ENCODE measurements at places on chromosomes 13 and 19. TPM values are rescaled to one million over a fixed set of nuclear protein-coding genes. Genes with fewer than 3 reads are reported as not detected.
A peak's percentile ranks its signal among the peaks of the same experiment; 100 is the strongest.

DNA sequence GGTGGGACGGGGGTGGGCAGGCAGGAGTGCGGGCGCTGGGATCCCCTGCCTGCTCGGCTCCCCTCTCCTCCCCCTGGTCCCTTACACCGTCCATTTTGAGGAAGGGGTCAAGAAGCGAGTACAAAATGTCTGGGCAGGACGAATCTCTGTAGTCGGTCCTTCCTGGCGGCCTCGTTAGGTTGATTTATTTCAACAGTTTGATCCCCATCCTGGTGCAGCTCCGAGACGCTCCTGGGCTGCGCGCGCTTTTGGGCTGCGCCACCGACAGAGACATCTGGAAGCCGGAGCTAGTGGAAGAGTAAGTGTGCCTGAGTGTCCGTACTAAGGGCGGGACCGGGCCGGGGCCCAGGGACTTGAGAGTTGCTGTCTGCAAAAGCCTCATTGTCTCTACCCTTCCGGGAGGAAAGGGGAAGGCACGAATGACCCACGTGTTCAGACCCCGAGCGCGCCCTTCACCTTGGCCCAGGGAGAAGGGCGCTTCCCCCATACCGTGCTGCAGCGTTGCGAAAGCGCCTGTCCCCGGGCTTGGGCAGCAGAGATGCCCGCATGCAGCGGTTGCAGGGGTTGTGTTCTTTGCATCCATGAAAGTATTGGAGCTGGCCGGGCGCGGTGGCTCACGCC, 1.8 kb downstream of the ZNF114 start:
- peak; percentile 86 for DNase-seq

DNA sequence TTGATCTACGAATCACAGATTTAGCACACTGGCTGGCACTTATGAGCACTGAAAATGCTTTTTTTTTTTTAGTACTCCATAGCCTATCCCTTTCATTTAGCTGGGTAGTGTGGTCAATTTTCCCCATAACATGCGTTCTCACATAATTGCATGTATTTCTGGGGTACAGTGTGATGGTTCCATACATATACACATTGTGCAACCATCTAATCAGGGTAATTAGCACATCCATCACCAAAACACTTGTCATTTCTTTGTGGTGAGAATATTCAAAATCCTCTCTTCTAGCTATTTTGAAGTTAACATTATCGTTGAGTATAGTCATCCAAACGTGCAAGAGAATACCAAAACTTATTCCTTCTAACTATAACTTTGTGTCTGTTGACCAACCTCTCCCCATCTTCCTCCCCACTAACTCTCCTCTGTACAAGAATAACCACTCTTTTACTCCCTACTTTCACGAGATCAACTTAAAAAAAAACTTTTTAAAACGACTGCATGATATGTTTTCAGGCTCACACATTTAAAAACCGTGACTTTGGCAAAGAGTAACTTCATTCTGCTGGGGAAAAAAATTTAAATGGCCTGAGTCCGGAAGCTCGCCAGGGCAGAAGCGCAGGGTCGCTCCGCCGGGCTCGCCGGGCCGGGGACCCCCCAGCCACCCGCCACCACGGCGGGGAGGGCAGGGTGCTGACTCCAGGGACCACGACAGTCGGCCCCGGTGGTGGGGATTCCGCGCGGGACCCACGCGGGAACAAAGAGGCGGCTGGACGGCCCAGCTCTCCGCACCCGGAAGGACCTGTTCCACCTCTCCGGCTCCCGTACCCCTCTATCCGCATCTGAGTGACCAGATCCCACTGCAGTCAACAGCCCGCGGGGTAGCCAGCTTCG, 868 bp upstream of the UBAC2 start:
- DNase-seq, result no peak

DNA sequence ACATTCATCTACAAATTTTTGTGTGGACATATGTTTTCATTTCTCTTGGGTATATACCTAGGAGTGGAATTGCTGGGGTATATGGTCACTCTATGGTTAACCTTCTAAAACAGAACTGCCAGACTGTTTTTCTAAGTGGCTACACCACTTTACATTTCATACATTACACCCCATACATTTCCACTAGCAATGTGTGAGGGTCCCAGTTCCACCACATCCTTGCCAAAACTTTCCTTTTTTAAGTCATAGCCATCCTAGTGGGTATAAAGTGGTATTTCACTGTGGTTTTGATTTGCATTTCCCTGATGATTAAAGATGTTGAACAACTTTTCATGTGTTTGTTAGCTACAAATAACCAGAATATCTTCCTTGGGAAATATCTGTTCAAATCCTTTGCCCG, 336.1 kb downstream of the SHISA2 start:
- DNase-seq, result no peak

DNA sequence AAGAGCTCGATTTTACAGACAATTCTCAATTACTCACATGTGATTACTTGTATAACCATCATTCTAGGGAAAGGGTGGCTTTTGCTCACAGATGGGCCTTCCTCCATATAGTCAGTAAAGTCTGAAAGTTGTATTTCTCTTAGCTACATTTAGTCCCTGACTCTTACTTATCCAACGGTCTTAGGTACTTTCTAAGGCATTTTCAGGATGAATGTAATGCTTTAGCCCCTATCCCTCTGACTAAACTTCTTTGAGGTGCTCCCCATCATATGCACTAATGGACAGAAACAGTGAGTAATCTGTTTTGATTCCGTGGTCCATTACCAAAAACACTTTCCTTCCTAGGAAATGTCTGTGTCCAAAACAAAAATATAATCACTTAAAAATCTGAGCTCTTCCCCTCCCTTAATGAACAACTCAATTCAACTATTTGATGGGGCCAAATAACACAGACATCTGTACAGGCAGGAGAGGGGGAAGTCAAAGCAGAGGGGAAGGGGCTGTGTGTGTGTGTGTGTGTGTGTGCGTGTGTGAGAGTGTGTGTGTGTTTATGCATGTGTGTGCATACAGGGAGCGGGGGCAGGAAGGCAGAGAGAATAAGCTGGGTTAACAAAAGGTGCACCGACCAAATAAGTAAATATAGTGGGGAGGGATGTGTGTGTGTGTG, 84.9 kb downstream of the USP12 start:
- no peak for DNase-seq

DNA sequence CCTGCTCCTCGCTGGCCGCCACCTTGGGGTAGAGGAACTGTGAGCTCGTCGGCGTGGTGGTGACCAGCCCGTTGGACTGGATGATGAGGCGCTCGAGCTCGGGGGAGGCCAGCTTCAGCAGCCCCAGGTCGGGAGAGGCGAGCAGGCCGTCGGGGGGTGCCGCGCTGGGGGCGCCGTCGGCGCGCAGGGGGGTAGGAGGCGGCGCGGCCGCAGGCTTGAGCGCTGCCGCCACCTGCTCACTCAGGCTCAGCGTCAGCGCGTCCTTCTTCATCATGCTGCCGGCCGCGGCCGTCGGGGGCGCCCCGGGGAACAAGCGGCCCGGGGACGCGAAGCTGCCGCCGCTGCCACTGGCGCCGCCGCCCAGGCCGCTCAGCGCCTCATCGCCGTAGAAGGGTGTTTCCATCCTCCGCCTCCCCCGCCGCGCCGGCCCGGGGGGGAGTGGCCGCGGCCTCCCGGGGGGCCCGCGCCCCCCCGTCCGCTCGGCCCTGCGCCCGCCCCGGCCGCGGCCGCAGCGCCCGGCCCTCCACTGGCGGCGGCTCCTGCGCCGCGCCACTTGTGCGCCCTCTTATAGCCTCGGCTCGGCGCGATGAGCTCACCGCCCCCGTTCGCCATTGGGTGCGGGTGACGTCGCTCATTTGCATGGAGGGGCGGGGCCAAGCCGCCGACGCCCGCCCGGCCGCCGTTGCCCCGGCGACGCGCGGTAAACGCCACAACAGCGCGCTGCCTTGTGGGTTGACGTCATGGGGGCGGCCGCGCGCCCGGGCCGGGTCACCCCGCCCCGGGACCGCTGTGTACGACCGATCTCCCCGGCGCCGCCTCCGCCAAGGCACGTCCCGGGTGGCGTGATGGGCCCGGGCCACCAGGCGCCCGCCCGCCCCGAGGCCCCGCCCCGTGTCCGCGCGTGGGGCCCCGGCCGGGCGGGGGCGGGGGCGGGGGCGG, at the start of gene JUND:
JUND (minus strand) TSS at position 541 of the 939 bp plus-strand sequence; CDS start at position 403, 138 bp downstream.
- peak; percentile 99 for DNase-seq

- no peak for DNase-seq
Observed at GRCh38 chr13:28055357-28055756, 45.0 kb downstream of the FLT3 start.

ZIC2 gene
- not detected for total RNA-seq

FXYD1 gene
- total RNA-seq, result 47.3 TPM

All from mesenteric fat pad (tissue), 1 donor.